Stimulated activated CD8-positive, alpha-beta memory T cell treated with anti-CD3 and anti-CD28 coated beads, Interleukin-4, amount 100 ng/mL, for 48 hours (primary cell): ENCODE measurements at places on chromosomes 13 and 19.

DNA sequence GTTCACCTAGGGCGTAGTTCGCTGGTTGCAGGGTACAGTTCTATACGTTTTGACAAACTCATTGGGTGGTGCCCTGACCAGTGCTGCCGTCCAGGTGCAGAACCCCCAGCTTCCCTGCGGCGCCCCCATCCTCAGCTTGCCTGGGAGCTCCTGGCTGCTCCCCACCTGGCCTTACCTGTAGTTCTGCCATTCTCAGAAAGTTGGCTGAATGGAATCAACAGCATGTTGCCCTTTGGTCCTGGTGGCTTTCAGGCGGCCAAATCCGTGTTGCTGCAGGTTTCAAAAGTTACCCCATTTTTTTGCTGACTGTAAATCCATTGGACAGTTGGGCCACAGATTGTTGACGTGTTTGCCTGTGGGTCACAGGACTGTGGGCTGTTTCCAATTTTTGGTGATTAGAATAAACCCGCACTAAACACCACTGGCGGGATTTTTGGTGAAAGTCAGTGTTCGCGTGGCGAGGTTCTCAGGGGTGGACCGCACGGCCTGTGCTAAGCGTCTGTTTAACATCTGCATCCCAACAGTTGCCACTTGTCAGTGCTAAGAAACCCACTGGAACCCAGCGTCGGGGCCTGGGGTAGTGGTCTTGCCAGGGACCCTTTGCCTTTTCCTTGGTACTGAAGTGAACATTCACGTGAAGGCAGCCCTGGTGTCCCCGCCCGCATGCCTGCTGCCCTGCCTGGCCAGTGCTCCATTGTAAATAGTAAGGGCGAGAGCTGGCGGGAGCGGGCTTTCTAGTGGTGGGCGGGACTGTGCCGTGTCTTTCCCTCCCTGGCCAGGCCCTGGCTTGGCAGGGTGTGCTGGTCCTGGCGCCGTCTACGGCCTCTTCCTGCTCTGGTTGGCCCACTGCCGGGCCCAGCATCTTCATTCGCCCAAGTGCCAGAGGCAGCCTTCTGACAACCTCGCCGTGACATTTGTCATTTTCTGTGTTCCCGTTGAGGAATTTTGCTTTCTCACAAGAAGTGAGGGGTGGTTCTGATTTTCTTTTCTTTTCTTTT lies 3.3 kb downstream of the DOT1L start:
- DNase-seq = no peak

DNA sequence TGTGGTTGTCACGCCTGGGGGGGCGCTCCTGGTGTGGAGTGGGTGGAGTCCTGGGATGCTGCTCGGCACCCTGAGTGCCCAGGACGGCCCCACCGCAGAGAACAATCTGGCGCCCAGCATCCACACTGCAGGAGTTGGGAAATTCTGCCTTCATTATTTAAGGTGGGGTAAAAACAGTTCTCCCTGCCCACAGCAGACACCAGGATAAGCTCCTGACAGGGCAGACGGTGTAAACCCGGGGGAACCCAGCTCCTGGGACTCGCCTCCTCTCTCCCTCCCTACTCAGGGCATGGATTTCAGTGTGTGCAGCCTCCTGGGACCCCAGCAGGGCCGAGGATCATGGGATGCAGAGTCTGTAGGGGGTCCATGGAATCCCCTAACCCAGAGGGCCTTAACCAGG lies 7.7 kb upstream of the WDR18 start:
- no peak for DNase-seq

- no peak for DNase-seq
Observed at GRCh38 chr13:105365831-105366230, 1169.6 kb downstream of the EFNB2 start.

GRCh38 chr13:105410602-105411001 lies 1124.9 kb downstream of the EFNB2 start:
- DNase-seq = peak; percentile 59

GRCh38 chr19:728011-728410 lies 19.3 kb downstream of the PALM start:
- no peak for DNase-seq

DNA sequence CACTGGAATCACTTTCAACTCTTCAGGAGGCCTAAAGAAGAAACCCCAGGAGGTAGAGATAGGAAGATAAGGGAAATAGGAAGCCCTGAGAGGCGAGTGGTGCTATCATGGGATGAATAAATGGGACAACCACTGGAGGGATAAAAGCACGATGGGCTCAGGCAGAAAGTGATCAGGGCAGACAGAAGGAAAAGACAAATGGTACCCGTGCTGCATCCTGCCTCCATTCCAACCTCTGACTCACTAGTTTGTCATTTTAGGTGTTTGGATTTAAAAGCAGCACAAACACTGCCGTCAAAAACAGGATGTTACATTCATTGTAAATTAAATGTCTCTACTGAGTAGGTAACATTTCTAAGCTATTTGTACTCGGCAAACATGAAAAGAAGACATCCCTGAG lies 314.3 kb upstream of the HTR2A start:
- DNase-seq = no peak

GRCh38 chr19:15779756-15780476 lies 7.5 kb upstream of the OR10H5 start:
- no peak for DNase-seq

DNA sequence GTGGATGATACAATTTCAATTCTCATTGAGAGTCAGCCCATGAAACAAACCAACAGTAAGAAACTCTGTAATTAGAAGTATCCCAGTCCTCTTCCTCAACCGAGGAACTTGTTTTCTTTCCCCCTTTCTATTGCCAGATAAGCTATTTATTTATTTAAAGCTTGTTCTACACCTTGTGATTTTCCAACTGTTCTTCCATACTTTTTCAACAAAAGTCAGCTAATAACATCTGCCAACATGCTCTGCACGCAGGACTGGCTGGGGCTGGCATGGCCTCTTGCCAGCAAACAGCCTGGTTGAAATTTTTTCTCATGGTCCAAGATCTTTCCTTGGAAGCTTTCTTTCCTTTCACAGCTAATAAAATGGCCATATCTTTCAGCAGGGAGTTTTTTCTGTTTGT lies 2.9 kb upstream of the IRS2 start:
- no peak for DNase-seq

DNA sequence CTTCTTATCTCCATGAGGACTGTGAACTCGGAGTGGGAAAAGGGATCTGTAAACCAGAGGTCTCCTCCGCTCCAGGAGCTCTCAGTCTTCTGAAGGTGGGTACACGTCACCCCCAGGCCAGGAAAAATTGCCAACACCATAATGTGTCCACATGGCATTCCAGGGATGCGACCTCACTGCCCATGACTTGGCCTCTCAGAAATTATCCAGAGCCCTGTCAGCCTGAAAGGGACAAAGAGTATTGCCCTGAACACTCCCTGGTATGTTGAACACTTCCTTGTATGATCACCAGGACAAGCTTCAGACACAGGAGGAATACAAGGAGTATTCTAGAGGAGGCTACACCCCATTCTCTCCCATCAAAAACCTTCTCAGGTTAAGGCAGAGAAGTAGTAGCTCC lies 81.0 kb upstream of the SLC7A1 start:
- DNase-seq = no peak

DNA sequence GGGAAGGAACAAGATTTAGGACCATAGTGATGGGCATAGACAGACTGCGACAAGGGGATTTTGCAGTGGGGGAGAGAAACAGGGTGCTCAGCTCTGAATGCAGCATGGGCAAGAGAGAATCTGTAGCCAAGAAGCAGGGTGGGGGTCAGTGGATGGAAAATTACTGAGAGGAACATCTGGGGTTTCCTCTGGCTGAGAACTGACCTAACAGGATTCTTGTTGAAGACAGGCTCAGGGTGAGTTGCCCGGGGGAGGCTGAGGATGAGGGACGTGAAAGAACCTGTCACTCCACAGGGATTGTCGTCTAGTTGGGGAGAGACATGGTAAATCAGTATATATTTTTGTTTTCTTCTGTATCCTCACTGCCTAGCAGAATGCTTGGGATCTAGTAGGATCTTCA lies 118.7 kb upstream of the PEG3 start:
- DNase-seq = no peak

DNA sequence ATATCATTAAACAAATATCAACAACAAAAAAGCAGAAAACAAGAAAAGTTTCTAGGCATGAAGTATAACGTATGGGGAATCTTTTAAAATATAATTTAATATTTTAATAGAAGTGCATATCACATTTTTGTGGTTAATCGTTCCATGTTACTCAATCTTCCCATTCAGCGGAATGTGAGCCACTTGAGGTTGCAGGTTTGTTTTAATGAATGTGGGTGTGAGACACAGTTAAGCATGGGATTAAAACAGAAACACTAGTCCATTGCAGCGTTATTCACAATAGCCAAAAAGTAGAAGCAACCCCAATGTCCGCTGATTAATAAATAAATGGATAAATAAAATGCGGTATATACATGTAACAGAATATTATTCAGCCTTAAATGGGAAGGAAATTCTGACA lies 146.0 kb downstream of the NDFIP2 start:
- DNase-seq = no peak
